ENCODE measurements at places on chromosomes 7 and 10. TPM values are rescaled to one million over a fixed set of nuclear protein-coding genes. Genes with fewer than 3 reads are reported as not detected.

DNA sequence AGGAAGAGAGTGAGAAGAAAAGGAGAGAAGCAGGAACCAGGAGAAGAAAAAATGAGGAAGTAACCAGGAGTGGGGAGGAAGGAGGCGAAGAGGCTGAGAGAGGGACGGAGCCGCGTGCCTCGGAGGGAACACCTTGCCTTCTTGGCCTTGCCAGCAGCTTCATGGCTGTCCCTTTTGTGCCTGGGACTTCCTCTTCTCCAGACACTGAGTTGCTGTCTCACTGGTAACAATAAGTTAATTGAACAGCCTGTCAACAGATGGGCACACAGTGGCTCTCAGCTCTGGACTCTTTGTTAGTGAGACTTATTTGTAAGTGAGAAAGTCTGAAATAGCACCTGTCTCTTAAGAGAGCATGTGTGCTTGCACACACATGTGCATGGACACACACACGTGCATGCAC, 83.2 kb downstream of the GATA3 start:
- H3K4me1 ChIP-seq: no peaks in the 10 kb centered on the region
- no peak for DNase-seq
- no peak overlapping the region for H3K27ac ChIP-seq
- H3K27me3 ChIP-seq: no peaks in the 10 kb centered on the region
- H3K4me3 ChIP-seq: no peak overlapping the region
- H3K36me3 ChIP-seq: no peaks in the 10 kb centered on the region

TRDMT1 gene
- total RNA-seq: 17.5 TPM

GRCh38 chr7:122006687-122007086, 133.7 kb downstream of the PTPRZ1 start:
- no peaks in the 10 kb centered on the region for H3K4me1 ChIP-seq
- no peak overlapping the region for H3K27ac ChIP-seq
- H3K4me3 ChIP-seq: no peak overlapping the region
- H3K27me3 ChIP-seq: no peaks in the 10 kb centered on the region

DNA sequence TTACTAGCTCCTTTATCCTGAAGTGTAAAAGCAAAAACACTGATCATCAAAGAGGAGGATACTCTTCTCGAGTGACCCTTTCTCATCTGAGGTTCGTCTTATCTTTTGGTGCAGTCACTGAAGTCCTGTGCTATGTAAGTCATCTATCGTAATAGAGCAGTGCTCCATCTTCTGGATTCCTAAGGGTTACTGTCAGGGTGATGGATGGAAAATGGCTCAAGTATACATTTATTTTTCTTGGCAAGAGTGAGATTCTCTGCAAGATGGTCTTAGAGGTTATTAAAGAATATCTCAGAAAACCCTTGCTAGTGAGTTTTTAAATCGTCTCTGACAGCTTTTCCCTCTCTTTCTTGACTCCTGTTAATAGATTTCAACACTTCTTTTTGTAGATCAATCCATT, 12.4 kb downstream of the PRKG1 start:
- no peak overlapping the region for H3K4me3 ChIP-seq
- H3K27ac ChIP-seq: no peak overlapping the region
- H3K4me1 ChIP-seq: no peaks in the 10 kb centered on the region
- no peaks in the 10 kb centered on the region for H3K27me3 ChIP-seq
- H3K36me3 ChIP-seq: no peaks in the 10 kb centered on the region

DNA sequence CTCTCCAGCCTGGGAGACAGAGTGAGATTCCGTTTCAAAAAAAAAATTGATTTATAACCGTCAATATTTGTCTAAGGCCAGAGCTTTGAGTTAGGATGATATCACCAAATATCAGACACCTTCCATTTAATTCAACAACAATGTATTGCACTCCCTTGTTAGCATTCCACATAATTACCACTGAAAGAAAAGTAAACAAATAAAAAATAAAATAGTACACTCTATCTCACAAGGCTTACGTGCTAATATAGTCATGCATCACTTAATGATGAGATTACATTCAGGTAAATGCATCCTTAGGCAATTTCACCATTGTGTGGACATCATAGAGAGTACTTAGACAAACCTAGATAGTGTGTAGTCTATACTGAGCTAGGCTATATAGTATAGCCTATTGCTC, 127.6 kb upstream of the RHOBTB1 start:
- no peaks in the 10 kb centered on the region for H3K4me1 ChIP-seq
- H3K27ac ChIP-seq: no peak overlapping the region
- no peaks in the 10 kb centered on the region for H3K27me3 ChIP-seq
- H3K36me3 ChIP-seq: no peaks in the 10 kb centered on the region
- no peak for DNase-seq

DNA sequence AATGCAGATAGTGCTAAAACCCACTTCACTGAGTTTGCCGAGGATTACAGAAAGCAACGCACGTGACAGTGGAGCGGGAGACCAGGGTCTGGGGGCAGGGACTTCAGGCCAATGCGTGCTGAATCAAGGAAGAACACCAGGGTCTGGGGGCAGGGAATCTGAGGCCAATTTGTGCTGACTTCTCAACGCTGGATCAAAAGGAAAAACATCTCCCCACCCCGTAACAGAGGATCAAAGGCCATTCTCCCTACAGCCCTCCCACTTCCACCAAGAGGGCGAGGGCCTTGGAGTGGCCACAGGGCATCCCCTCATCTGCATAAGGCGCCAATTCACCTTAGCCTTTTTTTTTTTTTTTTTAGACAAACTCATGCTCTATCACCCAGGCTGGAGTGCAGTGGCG, 22.3 kb upstream of the BNIP3 start:
- H3K36me3 ChIP-seq: peaks cover 4% of the 10 kb centered on the region
- no peaks in the 10 kb centered on the region for H3K27me3 ChIP-seq
- no peaks in the 10 kb centered on the region for H3K4me1 ChIP-seq
- DNase-seq: no peak

Measured in tibial nerve (tissue), 4 donors.